ENCODE measurements at places on chromosomes 7 and 10.

- DNase-seq: no peak
Observed at GRCh38 chr7:54179321-54180029, 362.7 kb upstream of the VSTM2A start.

DNA sequence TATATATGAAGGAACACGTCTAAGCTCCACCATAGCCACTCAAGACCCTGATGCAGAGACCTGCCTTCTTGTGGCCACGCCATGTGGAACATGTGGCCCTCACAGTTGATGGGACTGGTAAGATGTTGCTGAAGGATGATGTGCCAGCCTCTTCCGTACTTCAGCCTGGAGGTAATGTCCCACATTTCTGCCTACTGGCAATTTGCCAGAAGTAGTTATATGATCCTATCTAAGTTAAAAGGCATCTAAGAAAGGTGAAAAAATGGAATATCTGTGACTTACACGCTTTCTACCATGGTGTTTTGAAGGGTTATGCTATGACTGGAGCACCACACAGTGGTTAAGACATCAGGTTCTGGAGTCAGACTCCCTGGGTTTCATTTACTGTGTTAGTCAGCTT, 948.7 kb upstream of the GHITM start:
- no peak for DNase-seq

DNA sequence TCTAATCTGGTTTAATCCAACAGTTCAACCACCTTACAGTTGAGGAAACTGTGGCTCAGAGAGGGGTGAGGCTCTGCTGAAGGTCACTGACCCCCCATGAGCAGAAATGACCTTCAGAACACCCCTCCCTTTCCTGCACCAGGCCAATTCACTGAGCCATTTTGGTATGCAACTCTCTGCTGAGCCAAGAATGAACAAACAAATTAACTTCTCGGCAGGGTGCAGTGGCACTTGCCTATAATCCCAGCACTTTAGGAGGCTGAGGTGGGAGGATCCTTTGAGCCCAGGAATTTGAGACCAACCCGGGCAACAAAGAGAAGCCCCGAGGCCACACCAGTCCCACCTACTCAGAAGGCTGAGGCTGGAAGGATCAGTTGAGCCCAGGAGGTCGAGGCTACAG, 29.8 kb downstream of the PDGFA start:
- no peak for DNase-seq

DNA sequence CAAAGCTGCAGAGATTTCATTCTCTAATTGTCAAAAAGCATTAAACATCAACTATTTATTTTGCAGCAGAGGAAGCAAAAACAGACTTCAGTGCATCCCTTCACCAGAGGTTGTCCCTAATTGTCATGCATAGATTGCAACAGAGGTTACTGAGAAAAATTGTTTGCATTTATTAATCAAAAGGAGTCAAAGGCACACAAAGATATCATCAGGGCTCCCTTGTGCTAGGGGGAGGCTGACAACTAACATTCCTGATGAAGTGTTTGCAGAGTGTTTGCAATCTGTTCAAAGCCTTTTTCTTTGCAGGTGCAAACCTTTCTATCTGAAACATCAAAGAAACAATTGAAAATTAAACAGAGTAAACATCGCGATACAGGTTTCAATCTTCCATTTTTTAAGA, 227.5 kb downstream of the TEX36 start:
- no peak for DNase-seq

DNA sequence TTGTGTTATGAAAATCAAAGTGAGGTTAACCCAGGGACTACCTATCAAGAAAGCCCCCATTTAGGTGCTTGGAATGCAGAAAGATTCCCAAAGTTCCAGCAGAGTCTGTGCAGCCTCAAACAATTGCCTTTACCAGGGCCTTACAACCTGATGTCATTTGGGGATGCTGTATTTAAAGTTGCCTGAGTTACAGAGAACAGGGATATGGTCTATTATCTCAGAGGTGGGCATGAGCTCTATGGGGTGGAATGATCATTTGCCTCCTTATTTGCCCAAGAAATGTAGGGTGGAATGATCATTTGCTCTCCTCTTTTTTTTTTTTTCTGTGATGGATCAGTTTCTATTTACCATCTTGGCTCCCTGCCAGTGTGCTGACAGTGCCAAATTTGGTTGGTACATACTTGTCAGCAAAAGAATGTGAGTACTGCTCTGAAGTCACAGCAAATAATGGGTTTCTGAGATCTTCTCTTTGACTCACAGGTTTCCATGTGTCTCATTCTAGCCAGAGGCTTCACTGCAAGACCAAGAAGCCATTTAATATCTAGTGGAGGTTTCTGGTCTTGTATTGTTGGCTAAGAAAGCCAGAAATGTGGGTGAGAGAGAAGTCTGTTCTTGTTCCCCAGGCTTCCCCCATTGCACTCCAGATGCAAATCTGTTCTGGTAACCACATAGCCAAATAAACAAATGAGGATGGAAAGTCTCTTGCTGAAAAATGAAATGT, 45.5 kb upstream of the ZNRF2 start:
- no peak for DNase-seq

DNA sequence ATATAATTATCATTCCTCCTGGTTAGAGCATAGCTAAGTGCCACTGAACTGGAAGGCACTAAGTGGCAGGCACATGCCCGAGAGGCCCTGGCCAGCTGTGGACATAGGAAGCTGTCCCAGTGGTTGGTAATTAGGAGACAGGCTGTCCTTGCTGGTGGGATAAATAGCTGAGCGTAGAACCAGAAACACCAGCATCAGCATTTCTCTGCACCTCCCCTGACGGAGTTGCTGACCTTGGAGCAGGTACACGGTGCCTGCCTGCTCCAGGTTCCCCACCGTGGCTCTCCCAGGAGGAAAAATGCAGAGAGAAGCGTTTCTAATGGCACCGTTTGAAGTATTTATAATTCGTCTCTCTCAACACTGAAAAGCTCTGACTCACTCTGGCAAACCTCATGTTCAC, 5.6 kb upstream of the ABLIM1 start:
- no peak for DNase-seq

- no peak for DNase-seq
Observed at GRCh38 chr7:35828817-35829216, 28.0 kb downstream of the SEPTIN7 start.

- no peak for DNase-seq
Observed at GRCh38 chr7:82131215-82131614, 312.4 kb downstream of the CACNA2D1 start.

DNA sequence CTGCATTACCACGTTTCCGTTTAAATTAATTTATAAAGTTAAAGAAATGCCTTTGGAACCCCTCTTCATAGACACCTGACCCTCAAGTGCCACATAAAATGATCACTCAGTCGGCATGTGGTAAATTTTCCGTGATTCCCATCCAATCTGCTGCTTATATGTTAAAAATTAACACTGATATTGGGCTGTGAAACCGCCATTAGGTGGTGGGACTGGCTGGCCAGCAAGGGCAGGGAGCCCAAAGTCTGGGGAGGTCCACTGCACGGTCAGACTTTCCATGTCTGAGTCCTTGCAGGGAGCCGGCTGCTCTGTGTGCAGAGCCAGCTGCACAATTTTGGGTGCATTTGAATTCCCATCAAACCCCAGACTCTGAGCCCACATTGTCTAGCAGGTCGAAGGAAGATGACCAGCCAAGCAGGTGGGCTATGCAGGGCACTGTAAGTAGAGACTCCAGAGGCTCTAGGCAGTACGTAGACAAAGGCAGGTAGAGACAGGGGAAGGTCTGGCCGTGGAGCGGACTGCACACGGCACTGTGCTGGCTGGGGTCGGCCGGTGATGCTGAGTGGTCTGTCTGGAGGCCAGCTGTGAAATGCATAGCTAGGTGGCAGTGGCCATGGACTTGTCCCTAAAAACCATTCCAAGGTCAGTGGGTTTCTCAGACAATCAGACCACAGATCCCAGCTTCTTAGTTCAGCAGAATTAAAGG, 122.9 kb downstream of the SH3PXD2A start:
- DNase-seq: no peak

- no peak for DNase-seq
Observed at GRCh38 chr7:84811362-84811761, 375.5 kb downstream of the SEMA3D start.

DNA sequence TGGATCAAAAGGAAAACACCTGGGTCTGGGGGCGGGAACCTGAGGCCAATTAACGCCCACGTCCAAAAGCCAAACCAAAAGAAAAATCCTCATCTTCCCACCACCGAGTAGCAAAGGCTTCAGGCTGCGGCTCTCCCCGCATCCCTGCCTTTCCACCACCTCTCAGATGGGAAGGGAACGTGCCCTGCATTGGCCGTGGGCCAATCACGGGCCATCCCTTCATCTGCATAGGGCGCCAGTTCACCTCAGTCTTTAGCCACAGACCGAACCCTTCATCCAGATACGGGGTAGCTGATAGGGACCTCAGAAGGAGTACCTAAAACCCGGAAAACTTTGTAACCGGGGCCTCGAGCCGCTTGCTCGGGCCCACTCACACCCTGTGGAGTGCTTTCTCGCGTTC, 626 bp downstream of the PRPF18 start:
- DNase-seq: no peak

DNA sequence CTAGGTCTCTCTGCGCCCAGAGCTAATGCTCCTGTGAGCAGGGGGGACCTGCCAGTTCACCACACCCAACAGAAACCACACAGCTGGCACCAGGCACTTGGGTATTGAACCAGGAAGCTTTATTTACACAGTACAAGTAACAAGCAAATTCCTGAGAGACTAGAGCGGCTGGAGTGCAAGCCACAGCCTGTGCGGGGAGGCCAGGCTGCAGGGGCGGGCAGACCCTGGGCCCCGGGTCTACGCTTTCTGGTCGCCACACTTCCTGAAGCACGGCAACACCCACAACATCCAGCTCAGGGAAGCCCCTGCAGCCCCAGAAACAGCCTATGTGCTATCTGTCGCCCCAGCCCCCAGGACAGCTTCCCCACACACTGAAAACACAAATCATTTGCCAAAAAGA, 125.0 kb downstream of the FAM53B start:
- no peak for DNase-seq

GRCh38 chr10:19638182-19638895, 177.9 kb upstream of the PLXDC2 start:
- DNase-seq: no peak

DNA sequence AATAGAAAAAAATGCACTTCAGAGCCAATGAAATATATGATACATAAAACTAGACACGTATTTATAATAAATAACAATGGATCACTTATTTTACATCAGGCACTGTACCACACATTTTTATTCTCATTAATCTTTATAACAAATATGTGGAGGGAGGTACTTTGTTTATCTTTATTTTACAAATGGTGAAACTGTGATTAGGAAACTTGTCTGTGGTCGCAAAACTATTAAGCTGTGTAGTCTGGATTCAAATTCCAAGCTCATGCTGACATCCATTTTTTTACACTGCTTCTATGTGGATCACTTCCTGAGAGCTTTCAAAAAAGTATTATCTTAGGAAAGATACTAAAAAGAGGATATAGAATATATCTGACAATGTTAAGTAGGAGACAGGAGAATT, 978.6 kb downstream of the SORCS1 start:
- no peak for DNase-seq

- DNase-seq: no peak
Observed at GRCh38 chr7:157459966-157460365, 123.2 kb downstream of the DNAJB6 start.
